ENCODE measurements at places on chromosomes 7 and 10.

DNA sequence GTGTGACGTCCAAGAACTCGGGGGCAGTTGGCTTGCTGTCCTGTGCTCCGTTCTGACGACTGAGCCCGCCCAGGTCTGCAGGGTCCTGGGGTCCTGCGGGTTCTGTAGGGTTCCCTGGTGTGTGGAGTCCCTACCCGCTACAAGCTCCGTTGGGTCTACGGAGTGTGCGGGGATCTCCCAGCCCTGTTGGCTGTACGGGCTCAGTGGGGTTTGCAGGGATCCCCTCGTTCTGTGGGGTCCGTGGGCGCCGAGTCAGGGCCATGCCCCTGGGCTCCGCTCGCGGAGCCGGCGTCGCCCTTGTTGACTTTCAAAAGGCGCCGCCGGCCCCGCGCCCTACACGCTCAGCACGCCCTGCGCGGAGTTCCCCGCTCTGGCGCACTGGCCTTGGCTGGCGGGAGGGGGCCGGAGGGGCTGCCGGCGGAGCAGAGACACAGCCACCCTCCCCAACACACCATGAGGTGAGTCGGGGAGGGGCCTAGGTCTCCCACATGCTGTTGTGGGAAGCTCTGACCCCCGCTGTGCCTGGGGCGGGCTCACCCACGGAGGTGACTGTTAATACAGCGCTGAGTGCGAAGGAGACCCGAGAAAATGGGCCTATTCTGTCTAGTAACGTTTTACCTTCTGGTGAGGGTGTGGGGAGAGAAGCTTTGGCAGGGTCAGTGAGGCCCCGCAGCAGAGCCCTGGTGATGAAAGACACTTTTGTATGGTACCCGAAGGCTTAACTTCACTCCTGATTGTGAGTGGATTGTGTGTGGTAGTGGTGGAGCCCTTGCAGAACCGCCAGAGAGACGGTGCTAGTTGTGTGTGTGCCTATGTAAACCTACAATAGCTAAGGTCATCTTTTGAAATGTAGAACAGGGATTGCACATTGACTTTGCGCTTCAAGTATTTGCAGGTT is 8.1 kb downstream of the TASOR2 start:
- DNase-seq = peak; percentile 36

DNA sequence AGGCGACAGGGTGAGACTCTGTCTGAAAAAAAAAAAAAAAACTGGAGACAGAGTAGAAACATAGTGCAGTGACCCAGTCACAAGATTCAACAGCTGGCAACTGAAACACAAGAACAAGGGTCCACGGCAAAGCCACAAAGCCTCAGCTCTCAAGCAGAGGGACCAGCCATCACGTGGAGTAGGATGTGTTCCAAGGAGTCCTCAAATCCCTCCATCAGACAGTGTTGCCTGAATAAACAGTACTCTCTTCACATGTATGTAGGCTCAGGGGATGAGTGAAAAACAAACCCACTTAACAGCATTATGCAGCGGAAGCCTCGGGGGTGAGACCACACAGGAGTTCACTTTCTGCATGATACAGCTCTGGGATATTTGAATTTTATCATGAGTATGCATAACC is 62.0 kb downstream of the SLIT1 start:
- no peak for DNase-seq

DNA sequence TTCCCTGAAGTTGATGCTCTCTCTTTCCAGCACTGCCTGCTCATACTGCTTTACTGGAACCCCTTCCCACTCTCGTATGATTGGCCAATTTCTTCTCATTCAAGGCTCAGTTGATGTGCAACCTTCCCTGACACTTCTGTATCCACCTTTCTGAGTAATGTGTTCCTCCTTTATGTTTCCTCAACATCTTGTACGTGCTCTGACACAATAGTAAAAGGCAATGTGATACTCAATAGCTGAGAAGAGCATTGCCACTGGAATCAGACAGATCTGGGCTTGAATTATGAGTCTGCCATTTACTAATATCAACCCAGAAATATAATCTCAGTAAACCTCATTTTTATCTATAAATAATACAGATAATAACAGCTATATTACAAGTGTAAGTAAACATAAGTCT is 34.7 kb downstream of the ARL4A start:
- DNase-seq = no peak

GRCh38 chr10:97538411-97538810 is 34.2 kb upstream of the ANKRD2 start:
- no peak for DNase-seq

- no peak for DNase-seq
Observed at GRCh38 chr10:3057946-3058345, 9.4 kb upstream of the PFKP start.

DNA sequence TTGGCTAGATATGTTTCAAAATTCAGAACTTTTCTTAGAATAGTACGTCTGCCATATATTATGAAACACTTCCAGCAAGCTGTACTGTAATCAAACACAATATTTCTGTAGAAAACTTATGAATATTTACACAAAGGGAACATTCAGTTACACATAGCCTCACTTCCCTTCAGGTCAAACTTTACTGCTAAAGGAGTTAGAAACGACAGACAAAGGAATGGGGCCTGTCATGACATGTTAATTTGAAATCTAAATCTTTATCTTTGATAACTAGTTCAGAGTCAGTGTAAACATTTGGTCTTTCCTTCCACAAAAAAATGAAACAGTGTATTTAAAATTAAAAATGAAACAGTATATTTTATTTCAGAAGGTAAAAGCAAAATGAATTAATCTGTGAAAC is 1.0 kb upstream of the CROT start:
- peak; percentile 25 for DNase-seq
